Fibroblast of skin of right quadriceps (primary cell): ENCODE measurements at places on chromosomes 1 and 21.
A peak's percentile ranks its signal among the peaks of the same experiment; 100 is the strongest.

GRCh38 chr1:184820956-184821355, 66.3 kb upstream of the EDEM3 start:
- DNase-seq = peak; percentile 17

- peak; percentile 11 for DNase-seq
Measured at GRCh38 chr1:195908121-195908520, 700.1 kb downstream of the KCNT2 start.

DNA sequence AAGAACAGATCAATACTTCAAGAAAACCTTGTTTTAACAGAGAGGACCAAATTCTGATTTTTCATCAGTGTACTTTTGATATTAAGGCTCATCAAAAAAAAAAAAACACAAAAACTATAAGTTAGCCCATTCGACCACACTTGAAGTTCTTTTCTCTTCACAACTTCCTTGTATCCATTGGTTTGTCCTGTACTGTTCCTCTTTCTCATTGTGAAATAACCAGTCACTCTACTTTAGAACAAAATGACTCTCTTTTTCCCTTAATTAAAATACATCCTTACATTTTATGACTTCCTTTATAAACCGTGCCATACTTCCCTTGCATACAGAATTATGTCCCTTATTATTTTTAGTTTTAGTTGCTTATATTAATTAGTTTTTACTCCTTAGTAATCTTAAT, 8.4 kb downstream of the QSOX1 start:
- no peak for DNase-seq

DNA sequence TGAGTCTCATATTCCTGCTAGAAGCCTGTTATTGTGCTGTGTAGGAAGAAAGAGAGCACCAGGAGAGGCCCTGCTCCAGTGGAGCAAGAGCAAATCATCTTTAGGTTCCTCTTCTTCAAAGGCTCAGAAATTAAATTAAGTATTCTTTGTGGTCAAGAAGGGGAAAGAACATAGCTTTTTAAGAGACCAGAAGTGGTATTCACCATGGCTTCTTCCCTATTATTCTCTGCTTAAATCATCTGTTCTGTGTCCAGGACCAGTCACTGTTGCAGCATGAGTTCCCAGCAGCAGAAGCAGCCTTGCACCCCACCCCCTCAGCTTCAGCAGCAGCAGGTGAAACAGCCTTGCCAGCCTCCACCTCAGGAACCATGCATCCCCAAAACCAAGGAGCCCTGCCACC, 1.1 kb downstream of the SPRR1B start:
- DNase-seq = no peak

DNA sequence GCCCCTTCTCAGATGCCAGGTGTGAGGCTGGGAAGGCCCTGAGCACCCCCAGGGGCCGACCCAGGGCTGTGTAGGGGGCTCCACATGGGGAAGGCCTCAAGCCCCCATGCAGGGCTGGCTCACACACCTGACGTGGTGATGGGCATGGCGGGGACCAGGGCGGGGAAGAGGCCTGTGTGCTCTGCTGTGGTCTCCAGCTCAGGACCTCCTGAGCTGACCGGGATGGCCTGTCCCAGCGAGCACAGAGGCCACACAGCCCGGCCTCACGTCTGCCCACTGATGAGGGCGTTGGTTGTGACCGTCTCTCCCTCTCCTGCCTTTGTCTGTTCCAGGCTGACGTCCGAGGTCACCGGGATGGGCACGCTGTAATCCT, 40.2 kb upstream of the COL6A1 start:
- DNase-seq = no peak

- no peak for DNase-seq
Measured at GRCh38 chr1:94555091-94555490, 13.5 kb upstream of the F3 start.

DNA sequence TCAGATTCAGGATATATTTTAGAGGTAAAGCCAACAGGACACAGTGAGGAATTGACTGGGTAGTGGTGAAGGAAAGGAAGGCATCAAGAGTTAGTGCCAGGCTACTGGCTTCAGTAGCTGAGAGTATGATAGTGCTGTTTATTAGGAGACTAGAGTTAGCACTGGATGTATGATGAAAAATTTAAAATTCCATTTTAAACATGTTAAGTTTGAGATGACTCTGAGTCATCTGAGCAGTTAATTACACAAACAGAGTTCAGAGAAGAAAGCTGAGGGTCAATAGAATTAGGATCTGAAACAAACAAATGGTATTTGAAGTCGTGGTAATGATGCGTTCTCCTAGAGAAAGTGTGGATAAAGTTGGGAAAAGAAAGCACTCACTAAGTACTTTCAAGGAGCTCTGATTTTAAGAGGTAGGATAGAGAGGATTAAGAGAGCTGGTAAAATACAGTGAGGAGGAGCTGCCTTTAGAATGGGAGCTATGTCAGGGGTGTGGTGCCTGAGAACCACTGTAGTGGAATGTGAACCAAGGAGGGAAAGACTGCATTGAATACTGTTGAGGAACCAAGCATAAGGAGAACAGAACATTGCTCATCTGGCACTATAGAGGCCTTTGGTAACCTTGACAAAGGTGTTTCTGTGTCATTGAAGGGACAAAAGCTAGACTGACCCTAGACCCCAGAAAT, 21.7 kb upstream of the SHCBP1L start:
- DNase-seq = no peak

GRCh38 chr1:202967684-202968281, 726 bp upstream of the CYB5R1 start:
- no peak for DNase-seq

- DNase-seq = peak; percentile 94
Measured at GRCh38 chr1:16905110-16905867, 9.5 kb downstream of the RNU1-2 start.

GRCh38 chr1:243487649-243488227, 231.9 kb downstream of the SDCCAG8 start:
- DNase-seq = no peak

DNA sequence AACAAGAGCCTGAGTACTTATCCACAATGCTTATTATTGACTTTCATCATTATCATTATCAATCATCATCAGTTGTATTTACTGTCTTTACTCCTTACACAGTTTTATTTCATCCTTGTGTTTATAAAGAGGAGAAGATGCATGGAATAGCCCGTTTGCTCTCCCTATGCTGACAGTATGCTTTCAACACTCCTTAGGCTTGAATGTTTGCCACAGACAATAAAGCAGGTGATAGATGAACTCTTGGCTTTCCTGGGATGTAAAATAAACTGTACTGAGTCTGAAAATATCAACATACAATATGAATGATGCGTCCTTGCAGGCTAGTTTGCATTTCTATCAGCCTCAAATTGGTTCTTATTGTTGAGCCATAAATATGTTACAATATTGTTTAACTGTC, 891.8 kb upstream of the NCAM2 start:
- no peak for DNase-seq

DNA sequence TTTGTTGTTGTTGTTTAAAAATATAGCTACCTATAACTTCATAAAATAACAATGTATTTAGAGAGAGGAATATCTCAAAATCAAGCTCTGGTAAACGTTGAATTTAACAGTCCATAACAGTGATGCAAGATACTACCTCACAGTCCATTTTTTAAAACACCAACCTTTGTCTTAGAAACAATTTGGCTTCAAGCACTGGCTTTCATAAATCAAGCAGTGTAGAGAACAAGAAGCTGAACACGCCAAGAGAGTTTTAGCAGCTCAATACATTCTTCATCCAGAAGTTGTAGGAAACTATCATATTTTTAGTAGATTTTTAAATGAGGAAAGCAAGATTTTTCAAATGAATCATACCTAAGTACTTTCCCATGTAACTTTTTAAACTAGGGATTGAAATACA, 334.3 kb upstream of the ADAMTS5 start:
- peak; percentile 83 for DNase-seq

DNA sequence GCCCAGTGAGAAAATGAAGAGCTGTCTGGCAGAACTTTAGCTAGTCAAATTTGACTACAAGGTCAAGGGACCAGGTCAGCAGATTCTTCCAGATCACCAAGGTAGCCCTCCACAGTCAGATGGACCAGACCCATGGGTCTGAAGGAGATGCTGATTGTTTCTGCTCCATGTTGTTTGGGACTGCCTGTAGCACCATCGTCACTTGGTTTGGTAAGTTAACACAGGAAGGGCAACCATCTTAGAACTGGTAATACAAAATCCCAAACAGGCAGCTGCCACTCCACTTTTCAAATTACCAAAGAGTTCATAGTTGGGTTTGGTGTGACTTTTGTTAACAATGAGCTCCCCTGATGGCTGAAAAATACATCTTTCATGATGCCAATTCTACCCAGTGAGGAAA, 9.0 kb downstream of the ITPKB start:
- DNase-seq = no peak

- peak; percentile 81 for DNase-seq
Measured at GRCh38 chr1:154624746-154625643, 17.0 kb upstream of the ADAR start.

- peak; percentile 52 for DNase-seq
Measured at GRCh38 chr1:113930499-113931161, 1.5 kb downstream of the HIPK1 start.

- DNase-seq = no peak
Measured at GRCh38 chr1:91765880-91766443, 120.0 kb downstream of the TGFBR3 start.

DNA sequence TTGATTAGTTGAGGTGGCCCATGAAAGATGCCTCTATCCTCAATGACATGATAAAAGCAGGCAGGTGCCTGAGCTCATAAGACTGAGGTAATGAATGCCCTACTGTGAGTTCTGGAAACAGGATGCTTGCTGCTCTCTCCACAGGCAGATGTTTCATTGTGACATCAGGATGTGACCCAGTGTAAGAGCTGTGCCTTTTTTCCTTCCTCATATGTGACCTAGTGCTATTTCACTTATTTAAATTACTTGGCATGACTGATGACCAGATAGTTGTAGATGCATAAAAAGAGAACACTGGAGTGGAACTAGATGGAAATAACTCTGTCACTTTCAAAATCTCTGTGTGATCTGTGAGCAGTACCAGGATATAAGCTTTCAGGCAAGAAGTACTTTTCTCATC, 31.9 kb downstream of the KIF14 start:
- DNase-seq = no peak

- DNase-seq = no peak
Measured at GRCh38 chr1:48263041-48263440, 40.5 kb downstream of the SLC5A9 start.

- no peak for DNase-seq
Measured at GRCh38 chr21:43734131-43734927, 15.4 kb downstream of the PDXK start.

- DNase-seq = no peak
Measured at GRCh38 chr1:50289495-50289894, 133.7 kb downstream of the DMRTA2 start.

DNA sequence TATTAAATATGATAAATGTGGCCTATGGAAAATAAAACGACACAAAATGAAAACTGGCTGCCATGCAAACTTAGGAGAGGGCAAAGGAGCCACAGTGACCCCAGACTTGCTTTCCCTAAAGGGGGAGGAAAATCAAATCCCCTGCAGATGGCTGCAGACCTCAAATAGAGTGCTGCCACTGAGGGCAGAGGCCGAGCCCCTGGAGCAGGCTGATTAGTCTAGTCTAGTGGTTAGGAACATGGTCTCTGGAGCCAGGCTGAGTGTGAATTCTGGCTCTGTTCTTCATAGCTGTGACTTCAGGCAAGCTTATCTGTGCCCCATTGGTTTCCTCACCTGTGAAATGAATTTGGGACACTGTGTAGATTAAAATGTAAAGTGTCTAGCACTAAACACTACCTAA, 60.8 kb downstream of the ITPKB start:
- DNase-seq = no peak

DNA sequence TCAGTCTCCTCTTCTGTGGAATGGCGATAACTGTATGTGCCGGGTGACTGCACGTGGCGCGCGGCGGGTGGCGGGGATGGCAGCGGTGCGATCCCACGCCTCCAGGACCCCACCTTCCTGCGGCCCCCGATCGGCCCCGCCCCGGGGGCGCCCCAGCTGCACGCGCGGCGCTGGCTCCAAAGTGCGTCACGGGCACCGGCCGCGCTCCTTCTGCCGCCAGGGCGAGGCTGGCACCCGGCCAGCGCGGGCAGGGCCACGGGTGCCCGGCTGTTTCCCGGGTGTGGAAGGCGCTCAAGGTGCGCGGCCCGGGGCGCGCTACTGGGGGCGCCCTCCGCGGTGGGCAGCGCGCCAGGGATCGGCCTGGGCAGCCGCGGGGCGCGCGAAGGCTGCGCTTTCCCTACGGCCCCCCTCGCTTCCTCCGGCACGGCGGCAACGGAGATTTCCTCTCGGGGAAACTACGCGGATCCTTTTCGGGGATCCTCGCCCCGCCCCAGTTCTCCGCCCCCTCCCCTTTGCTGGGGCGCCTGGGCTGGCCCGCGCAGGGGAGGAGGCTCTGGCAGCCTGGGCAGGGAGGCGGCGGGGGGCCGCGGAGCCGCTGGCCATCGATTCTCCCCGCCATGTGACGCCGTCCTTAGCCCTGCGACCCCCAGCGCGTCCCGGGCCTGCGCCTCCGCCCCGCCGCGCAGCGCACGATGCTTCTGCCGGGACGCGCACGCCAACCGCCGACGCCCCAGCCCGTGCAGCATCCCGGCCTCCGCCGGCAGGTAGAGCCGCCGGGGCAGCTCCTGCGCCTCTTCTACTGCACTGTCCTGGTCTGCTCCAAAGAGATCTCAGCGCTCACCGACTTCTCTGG, at the start of gene EVA1C:
Gene EVA1C (plus strand): TSS at position 545 of the 853 bp plus-strand sequence. CDS start 148 bp downstream, at position 693.
- DNase-seq = no peak

DNA sequence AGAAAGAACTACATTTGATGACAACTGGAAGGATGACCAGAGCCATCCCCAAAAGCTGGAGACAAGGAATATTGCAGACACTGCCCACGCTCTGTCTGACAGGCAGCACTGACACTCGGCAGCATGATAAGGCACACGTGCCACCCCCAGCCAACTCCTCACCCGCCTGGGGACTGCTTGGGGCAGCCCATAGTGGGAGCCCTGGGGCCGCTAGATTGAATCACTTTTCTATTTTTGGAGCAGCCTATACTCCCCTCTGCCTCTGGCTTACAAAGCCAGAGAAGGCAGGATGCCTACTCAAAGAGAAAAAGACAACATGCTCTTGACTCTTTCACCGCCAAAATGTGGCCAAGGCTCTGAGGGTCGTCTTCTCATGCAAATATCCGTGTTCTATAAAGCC, 1.3 kb downstream of the SMG5 start:
- DNase-seq = peak; percentile 48

DNA sequence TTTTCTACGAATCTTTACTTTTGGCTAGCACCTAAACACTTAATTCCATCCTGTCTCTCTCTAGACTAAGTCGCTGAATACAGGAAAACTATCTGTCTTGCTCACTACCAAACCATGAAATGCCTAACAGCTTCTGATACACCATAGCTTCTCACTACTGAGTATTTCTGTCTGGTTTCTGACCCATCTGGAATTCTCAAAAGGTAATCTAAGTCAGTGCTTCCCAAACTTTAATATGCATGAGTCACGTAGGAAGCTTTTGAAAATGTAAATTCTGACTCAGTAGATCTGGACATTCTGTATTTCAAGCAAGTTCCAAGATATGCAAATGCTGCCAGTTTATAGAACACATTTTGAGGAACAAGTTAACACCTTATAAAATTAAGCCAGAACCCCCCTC, 9.2 kb upstream of the OVGP1 start:
- peak; percentile 40 for DNase-seq

GRCh38 chr1:79190074-79190473, 183.5 kb upstream of the ADGRL4 start:
- no peak for DNase-seq
